ENCODE measurements at places on chromosomes 12 and 14.

DNA sequence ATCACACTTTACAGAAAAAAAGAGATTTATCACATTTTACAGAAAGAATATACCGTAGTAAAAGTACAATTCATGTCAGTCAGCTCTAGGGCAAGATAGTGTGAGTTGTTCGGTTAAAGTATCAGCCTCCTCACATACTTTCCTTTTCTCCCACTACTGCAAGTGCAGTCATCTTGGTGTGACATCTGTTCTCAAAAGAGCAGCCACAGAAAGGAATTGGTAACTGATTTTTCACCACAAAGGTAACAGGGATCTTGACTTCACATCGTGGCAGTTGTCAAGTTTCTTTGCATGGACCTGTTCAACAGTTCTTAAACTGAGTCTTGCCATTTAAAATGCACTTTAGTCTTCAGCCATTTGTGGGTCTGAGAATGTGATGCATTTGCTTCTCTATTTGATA is 5.0 kb upstream of the E2F7 start:
- no peak for DNase-seq

DNA sequence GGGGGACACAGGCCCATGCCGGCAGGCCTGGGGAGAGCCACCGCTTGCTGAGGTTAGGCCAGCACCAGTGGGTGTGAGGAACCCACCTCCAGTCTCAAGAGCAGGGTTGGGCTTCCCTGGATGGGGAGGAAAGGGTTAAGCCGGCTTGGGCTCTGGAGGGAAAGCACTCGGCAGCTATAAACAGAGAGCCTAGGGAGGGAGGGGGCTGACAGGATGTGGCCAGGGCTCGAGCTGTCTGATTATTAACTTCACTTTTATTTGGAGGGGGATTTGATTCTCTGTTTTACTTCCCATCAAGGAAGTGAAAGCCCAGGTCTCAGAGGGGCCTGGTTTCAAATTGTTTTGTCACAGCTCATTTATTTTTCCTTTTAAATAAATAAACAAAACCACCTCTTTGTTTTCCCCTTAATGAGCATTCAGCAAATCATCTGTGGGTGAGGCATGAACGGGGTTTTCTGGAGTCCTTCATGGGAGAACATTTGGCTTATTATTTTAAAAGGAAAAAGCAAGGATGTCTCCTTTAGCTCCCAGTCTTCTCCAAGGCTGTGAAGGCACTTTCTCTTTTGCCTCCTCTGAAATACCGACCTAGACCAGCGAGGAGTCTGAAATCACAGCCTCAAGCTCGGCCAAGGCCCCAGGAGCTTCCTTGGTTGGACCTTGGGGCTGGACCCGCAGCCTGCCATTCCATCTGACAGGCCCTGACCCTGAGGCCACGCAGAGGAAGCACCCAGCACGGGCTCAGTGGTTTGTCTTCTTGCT is 21.9 kb upstream of the ZFP36L1 start:
- DNase-seq, result peak; percentile 66

DNA sequence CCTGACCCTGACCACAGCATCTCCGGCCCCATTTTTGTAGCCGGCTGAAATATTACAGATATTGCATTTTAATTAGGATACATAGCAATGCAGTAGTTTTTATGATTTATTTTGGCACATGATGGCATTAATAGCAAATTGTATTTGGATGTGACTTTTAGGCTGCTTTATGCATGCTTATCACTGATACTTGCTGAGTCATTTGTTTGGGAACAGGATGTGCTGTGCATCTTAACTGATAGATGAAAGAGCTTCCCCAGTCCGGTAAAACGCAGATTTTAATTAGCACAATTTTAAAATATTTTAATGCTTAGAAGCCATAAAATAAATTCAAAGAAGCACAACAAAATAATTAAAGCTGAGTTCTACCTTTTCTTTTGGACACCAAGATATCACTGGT is 90.7 kb downstream of the OTOGL start:
- DNase-seq, result no peak

GRCh38 chr12:107081778-107082177 is 11.6 kb downstream of the CRY1 start:
- no peak for DNase-seq

GRCh38 chr14:74579447-74580274 is 32.4 kb downstream of the LTBP2 start:
- DNase-seq, result no peak

DNA sequence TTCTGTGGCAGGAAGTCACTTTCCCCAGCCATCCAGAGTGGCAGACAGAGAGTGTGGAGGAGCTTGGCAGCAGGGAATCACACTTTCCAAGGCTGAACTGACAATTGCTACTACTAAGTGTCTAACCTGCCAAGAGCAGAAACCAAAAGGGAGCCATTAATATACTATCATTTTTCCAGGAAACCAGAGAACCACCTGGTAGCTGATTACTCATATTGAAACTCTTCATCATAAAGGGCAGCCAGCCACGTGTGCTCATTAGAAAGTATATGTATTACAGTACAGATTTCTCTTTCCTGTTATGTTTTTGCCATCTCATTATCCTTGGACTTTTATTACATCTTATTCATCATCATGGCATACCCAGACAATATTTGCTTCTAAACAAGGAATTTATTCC is 374.9 kb downstream of the GXYLT1 start:
- DNase-seq, result no peak

DNA sequence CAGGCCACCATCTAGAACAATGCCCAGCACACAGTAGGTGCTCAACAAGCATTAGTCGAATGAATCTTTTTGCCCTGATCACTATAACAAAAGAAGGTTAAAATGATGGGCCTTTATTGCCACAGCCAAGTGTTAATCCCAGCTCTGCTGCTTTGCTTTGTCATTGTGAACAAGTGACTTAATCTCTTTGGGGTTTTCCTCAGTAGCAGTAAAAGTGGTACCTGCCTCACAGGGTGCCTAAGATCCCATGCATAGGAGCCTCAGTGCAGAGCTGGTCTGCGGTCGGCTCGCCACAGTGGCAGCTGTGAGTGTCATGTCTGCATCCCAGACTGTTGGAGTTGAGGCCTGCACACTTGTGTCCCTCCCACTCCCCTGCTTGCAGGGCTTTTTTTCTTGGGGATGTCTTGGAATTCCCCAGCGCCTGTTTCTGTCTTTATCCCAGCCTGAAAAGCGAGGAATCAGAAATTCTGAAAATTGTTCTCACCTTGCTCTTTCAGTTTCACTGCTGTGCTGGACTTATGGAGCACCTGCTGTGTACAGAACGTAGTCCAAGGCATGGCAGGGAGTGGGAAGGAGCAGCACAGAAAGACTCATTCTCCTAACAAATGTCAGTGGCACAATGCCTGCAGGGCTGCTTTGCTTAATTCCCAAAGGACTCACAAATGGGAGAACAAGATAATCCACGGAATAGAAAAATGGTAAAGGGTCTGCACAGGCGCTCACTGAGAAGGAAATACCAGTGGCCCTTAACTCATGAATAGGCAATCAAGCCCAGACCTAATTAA is 90.8 kb downstream of the EML1 start:
- DNase-seq, result no peak

DNA sequence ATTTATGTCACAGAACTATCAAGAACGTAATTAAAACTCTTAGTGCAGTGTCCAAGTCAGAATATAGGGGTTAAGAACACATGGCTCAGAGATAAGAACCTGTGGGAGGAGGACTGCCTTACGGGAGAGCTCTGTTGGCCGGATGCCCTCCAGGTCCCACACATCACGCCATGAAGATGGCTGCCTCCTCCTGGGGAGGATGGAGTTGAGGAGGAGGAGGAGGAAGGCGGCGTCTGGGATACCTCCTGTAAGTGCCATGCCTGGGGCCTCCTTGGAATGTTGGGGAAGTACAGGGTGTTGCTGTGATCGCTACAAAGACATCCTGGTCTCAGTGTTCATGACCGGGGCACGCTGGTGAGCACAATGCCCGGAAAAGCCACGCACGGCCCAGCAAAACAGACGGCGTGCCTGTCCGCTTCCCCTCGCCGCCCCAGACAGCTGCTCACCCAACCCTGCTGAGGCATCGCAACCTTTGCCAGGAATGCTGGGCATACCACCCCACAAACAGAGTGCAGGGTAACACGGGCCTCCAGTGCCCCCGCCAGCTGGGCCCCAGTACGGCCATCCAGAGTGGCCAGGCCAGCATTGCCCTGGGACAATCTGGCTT is 28.7 kb upstream of the CD9 start:
- DNase-seq, result no peak

DNA sequence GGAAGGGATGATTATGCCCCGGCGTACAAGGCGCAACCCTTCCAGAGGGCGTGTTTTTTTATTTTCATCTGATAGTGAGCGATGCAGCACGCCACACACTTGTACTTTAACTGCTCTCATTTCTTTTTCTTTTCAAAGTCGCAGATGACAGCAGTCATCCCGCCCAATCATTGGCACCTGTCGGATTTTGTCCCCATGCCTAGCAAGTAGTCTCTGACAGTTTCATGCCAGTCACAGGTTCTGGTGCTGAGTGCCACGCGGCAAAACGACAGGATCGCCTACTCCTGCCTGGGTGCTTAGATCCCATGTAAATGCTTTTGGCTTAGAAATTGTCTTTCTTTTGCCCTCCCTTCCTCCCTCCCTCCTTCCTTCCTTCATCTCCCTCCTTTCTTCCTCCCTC is 117.7 kb downstream of the GLT1D1 start:
- DNase-seq, result no peak

- no peak for DNase-seq
These were observed 58.8 kb upstream of the SLC24A4 start for GRCh38 chr14:92264195-92264594.

DNA sequence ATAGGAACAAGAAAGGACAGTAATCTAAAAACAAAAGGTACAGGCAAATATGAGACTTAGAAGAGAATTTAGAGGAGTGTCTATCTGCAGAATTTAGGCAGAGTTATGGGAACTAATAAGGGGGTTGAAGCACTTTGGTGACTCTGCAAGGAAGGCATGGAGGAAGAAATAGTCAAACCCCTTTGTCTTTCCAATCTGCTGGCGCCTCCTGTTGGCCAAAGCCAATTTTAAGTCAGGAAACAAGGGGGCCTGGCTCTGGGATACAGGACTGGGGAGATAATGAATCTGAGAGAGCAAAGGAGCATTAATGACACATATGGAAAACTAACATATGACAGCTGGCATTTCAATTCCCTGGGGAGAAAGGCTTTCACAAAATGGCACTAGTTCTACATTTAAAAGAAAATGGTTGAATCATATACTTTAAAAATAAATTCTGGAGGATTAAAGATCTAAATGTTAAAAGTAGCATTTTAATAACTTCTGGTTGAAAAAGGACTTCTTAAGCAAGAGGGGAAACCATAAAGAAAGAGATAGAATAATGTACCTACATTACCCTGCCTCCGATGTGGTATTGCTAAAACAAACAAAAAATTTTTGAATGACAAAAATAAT is 48.5 kb upstream of the CSRP2 start:
- DNase-seq, result peak; percentile 60

- no peak for DNase-seq
These were observed 48.5 kb downstream of the JAG2 start for GRCh38 chr14:105120056-105120455.

DNA sequence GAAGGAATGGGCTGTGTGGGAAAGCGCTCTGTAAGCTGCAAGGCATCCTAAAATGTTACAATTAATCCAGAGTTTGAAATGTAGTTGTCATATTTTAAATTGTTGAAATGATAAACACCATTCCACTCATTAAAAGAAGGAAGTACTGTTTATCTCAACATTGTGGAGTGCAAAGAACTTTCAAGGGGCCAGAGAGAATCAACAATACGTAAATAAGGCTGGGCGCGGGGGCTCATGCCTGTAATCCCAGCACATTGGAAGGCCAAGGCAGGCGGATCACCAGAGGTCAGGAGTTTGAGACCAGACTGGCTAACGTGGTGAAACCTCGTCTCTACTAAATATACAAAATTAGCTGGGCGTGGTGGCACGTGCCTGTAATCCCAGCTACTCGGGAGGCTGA is 24.5 kb downstream of the NR1H4 start:
- no peak for DNase-seq

DNA sequence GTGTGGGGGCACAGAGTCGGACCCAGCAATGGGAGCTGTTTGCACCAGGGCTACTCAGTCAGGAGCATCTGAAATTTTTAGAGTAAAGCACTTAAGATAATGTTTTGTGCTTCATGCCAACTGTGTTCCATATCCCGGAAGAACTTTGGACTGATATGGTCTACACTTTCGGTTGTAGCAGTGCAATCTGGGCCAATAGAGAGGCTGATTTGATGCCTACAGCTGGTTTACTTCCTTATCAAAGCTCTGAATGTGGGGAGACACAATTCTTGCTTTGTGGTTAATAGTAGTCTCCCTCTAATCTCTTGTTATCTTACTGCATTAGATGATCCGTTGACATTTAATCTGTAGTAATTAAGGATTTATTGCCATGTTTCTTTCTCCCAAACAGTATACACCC is 7.8 kb upstream of the VDR start:
- no peak for DNase-seq

DNA sequence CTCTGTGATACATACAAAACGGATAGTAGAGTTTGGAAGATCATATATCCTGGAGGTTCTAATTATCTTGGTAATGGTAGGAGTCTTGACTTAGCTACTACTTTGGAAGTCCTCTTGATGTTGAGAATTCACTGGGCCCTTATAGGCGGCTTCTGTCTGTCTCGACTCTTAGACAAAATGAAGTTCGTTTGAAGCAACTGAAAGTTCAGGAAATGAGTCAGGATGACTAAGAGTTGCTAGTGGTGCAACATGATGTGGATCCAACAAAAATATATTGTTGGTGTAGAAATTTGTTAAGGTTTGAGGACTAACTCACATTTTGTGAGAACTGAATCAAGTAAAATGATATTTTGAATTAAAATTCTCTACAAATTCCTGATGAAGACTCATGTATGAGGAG is 272.7 kb downstream of the AEBP2 start:
- DNase-seq, result no peak

DNA sequence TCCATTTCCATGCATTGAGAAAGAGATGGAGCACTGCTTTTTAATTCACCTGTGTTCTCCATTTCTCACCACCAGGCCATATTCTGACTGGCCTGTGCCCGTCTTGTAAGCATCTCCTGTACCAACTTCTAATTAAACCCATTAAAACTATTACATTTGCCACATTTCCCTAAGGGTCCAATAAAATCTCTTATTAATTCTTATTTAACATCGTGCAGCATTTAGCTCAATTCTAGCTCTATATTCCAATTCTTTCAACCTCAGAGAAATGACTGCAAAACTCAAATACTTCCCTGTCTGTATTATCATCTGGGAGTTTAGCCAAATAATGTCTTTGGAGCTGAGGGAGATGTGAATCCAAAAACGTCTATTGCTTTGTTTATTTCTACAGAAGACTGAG is 495.4 kb upstream of the TMEM132C start:
- DNase-seq, result no peak

DNA sequence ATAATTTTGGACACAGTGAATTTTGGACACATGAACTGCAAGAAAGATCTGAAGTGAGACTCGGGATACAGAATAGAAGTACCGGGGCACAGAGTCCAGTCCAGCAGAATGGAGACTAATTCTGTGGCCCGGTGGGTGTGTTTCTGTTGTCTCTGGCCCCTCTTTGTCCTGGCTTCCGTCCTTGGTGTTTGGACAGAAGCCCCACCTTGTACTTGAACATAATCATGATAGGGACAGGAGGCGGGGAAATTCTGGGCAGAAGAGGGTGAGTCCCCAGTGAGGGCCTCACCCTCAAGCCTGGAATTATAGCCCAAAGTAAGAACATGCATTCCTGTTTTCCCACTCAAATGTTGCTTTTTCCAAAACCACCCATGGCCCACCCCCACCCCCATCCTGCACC is 39.9 kb downstream of the TNFAIP2 start:
- no peak for DNase-seq
